ENCODE measurements at places on chromosomes 1 and 21.

- no peak for DNase-seq
Observed at GRCh38 chr1:21072721-21073120, 104.0 kb downstream of the EIF4G3 start.

DNA sequence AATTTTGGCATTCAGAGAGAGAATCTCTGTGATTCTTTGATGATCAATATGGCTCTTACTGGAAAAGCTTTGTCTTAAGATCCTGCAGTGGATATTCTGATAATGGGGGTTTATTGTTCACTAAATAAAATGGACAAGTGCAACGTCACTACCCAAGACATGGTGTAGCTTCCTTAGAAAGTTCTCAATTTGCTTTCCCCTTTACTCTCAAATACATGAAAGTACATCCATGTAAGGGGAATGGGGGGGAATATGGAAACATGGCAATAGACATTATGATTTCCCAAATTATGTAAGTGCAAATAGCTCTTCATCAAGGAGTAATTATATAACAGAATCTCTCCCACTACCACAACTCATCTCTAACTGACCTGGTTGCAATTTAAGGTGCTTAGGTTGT is 126.3 kb upstream of the DPYD start:
- no peak for DNase-seq

DNA sequence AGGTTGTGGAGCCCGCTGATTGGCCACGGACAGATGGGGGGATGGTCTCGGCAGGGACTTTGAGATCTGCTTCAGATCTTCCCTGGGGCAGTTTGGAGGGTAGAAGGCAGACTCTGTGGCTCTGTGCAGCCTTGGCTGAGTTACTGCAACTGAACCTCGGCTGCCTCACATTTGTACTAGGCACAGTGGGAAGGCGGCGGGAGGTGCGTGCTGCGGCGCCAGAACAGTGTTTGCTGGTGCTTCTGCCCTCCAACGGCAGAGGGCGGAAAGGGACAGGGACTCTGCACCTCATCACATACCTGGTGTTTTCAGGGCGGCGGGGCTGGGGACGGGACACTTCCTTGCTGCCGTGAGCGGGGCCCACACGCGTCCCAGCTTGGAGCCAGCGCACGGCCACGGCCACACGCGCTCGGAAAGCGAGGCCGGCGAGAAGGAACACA is 26.2 kb downstream of the SLC66A1 start:
- no peak for DNase-seq

DNA sequence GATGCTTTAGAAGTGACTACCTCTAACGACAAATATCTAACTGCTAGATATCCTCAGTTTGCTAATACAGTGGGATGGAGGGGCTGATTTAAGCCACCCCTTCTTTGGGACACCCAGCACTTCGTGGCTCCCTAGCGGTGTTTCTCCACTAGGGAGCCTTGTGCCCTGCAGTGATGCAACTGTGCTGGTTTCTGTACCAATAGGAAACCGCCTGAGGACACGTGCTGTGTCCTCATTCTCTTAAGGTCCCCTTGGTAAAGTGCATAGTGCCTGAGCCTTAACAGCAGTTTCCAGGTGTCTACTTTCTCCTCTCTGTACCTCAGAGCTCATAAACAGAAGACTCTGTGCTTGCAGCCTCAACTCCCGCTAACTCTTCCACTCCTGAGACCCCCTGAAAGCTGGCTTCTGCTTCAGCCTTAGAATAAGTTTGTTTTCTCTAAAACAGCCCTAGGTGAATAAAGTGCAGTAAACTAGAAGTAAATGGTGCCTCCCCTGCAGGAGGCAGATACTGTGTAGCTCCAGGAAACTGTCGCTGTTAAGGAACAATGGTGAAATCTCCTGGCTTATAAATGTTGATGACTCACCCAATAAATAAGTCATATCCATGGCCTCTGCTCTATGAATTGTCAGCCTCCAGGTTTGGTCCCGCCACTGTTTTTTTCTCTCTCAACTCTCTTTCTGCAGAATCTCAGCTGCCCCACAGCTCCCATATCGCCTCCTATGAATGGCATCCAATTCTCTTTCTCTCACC is 130.4 kb downstream of the AK5 start:
- DNase-seq: no peak

DNA sequence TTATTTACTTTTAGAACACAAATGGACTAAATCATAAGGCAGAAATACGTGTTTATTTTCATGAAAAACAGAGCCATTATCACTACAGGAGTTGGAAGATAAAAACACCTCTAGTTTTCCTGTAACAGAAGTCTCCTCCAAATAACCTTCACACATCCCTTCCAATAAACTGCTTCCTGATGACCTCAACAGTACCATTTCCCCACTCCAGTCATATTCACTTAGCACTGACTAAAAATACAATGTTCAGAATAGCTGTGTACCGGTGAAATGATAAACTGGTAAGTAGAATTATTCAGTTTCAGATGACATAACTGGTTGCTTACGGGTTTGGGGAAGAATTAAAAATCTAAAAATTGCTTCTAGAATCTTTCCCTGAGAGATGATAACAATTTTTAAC is 137.9 kb downstream of the DENND1B start:
- no peak for DNase-seq

- no peak for DNase-seq
Observed at GRCh38 chr1:247494767-247495166, 36.9 kb upstream of the OR2B11 start.

DNA sequence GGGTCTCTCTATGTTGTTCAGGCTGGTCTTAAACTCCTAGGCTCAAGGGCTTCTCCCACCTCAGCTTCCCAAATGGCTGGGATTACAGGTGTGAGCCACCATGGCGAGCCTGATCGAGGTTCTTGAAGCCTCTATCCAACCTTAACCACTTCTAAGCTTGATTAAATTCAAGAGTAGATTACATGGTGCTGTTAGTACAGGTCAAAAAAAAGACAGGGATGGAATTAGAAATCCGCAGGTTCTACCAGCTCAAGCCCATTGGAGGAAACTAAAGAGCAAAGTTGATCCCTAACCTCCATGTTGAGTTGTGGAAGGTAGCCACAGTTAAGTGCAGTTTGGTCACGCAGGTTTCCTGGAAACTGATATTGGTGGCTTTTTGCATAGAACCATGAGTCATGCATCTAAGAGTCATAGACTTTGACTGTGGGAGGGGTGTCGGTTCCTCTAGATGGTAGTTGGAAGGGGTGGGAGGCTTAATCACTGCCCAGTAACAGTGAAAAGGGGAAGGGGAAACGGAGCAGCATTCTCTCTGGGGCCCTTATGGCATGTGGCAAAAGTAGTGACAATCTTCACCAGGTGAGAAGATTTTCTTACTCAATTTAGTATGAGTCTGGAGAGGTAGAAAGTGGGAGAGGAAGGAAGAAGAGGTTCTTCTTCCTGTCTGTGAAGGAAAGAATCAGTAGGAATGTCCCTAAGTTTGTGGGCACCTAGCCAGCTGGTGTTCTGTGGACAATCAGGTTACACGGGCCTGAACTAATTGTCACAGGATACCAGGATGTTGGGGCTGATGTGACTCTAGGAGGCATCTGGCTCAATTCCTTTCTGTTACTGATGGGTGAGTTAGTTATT is 7.0 kb downstream of the CD53 start:
- DNase-seq: peak; percentile 65

DNA sequence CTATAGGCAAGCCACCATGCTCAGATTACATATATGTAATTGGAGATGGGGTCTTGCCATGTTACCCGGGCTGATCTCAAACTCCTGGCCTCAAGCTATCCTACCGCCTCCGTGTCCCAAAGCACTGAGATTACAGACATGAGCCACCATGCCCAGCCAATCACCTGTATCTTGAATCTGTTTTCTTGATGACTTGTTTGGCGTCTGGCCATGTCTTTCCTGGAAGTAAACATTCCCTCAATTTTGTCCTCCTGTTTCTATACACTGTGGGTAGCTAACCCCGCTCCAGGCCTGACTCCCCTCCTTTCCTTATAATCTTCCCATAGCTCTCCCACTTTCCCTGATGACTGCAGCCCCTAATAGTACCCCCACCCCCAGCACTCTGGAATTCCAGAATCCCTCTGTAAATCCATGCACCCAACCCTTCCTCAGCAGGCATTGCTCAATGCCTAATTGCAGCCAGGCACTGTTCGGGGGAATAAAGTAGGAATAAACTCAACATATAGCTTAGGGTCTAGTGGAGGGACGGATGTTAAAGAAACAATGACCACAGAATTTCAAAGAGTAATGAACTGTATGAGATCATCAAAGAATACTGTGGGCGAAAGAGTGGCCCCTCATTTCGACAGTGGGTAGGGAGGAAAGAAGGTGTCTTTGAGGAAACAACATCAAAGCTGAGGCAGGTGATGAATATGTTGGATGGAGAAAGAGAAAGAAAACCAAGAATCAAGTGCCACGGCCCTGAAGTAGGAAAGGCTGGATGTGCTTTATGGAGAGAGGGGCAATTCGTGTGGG is 161.5 kb downstream of the ADSS2 start:
- DNase-seq: no peak

DNA sequence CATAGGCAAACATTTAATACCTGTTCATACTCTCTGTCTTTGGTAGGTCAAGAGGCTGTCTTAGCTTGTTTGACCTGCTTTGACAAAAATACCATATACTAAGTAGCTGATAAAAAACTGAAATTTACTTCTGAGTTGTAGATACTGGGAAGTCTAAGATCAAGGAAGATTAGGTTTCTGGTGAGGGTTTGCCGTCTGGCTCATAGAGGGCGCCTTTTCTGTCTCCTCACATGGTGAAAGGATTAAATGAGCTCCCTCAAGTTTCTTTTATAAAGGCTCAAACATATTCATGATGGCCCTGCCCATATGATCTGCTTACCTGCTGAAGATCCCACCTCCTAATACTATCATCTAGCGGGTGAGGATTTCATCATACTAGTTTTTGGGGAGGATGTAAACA is 1076.1 kb upstream of the NCAM2 start:
- DNase-seq: no peak

- DNase-seq: no peak
Observed at GRCh38 chr1:61332196-61332753, 249.9 kb downstream of the NFIA start.

- no peak for DNase-seq
Observed at GRCh38 chr21:28268685-28269084, 724.0 kb downstream of the LTN1 start.

- peak; percentile 72 for DNase-seq
Observed at GRCh38 chr1:36369061-36369861, 16.5 kb downstream of the STK40 start.

GRCh38 chr1:197467881-197468280 is 199.8 kb downstream of the CRB1 start:
- no peak for DNase-seq

- no peak for DNase-seq
Observed at GRCh38 chr1:81453367-81453703, 347.4 kb upstream of the ADGRL2 start.

GRCh38 chr1:165936542-165936941 is 109.1 kb downstream of the UCK2 start:
- no peak for DNase-seq

GRCh38 chr1:19769211-19769932 is 30.3 kb downstream of the TMCO4 start:
- DNase-seq: no peak

- no peak for DNase-seq
Observed at GRCh38 chr1:118204648-118205047, 19.6 kb upstream of the SPAG17 start.
